ENCODE measurements at places on chromosomes 5 and 9. TPM values are rescaled to one million over a fixed set of nuclear protein-coding genes. Genes with fewer than 3 reads are reported as not detected.

DNA sequence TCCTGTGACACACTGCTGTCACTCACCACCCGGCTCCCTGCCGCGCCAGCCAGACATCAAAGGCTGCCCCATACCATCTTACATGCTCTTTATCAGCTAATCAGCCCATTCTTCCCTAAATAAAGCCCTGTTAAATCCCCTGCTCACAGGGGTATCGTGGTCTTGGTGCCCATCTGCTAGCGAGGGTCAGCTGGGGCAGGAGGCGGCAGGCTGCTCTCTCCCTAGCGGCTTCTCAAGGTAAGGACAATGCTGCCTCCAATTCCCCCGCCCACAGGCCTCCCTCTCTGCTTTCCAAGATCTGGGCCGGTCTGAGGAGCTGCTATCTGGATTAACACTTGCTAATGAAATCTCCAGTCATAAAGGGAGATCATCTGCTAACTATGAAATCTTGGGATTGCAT lies 26.8 kb downstream of the BARHL1 start:
- H3K4me3 ChIP-seq = no peak overlapping the region
- H3K4me1 ChIP-seq = peaks cover 8% of the 10 kb centered on the region
- peaks cover 15% of the 10 kb centered on the region for H3K36me3 ChIP-seq
- peak overlapping the region; percentile 66 for H3K27ac ChIP-seq
- no peak for DNase-seq

- H3K4me1 ChIP-seq = peaks cover 37% of the 10 kb centered on the region
- no peaks in the 10 kb centered on the region for H3K27me3 ChIP-seq
- peaks cover 41% of the 10 kb centered on the region for H3K36me3 ChIP-seq
These were observed 2.9 kb downstream of the PLIN2 start for GRCh38 chr9:19124430-19124793.

DNA sequence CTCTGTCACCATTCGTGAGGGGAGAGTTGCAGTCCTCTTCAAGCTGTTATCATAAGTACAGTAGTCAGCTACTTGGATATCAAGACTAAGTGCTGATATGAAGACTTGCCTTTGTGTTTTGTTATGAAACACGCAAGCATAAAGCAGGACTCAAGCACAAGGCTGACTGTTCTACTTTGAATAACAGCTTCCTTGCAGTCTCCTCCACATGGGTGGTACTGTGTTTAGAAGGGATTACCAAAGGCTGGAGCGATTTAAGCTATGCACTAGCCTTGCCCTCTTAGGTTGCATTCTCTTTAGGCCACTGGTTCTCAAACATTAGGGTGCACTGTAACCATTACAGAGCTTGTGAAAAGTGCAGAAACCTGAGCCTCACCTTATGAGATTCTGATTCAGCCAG lies 41.4 kb downstream of the SLC25A51 start:
- peaks cover 41% of the 10 kb centered on the region for H3K36me3 ChIP-seq
- no peak overlapping the region for H3K4me3 ChIP-seq
- H3K4me1 ChIP-seq = no peaks in the 10 kb centered on the region
- no peaks in the 10 kb centered on the region for H3K27me3 ChIP-seq
- no peak for DNase-seq

DNA sequence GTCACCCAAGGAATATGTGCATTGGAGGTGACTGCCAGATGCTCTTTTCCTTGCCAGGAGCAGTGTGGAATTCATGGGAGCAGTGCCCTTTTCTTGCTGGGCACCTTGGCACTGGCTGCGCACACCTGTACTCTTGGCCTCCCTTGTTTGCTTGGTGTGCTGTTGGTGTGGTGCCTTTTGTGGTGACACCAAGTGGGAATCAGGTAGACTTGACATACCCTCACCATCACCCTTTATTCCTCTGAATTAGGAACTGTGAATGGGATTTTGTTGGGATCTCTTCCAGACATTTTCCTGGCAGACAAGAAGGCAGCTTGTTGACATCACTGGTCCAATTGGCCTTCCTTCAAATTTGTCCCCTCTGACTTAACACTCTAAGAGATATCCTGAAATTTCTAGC lies 82.3 kb downstream of the RAI14 start:
- peaks cover 67% of the 10 kb centered on the region for H3K4me1 ChIP-seq
- DNase-seq = no peak
- H3K36me3 ChIP-seq = peaks cover 1% of the 10 kb centered on the region
- H3K27me3 ChIP-seq = no peaks in the 10 kb centered on the region
- no peak overlapping the region for H3K4me3 ChIP-seq
- no peak overlapping the region for H3K27ac ChIP-seq

The COL15A1 gene
- 16.8 TPM for total RNA-seq

The TICAM2 gene
- 1.9 TPM for total RNA-seq
